ENCODE measurements at places on chromosomes 6 and 20.
A peak's percentile ranks its signal among the peaks of the same experiment; 100 is the strongest.

GRCh38 chr6:66103354-66103753, 396.3 kb upstream of the EYS start:
- DNase-seq, result no peak

DNA sequence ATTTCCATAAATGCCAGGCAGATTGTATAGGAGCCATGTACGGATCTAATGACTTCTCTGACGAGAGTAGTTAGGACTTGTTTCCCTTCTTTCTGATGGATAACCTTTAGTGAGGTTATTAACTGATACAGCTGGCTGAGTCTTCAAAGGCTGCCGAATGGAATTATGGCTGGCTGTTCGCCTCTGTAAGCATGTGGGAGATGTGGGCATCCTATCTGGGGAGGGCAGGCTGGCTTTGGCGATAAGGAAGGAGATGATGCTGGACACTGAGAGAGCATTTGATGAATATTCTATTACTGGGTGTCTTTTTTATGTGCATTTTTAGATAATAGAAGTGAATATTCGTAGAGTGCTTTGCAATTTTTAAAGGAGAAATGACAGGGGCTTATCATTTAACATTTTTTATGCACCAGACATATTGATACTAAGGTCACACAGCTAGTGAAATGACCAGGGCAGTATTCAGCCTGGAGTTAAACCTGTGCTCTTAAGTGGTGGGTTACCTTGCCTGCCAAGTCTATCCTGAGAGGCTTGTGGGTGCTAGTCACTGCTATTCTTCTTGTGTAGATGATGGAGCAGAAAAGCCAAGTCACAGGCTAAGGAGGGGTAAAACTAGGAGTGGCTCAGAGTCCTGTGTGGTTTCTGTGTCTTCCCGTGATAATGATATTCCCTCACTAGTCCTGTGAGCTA, 3.1 kb downstream of the PBOV1 start:
- DNase-seq, result no peak

DNA sequence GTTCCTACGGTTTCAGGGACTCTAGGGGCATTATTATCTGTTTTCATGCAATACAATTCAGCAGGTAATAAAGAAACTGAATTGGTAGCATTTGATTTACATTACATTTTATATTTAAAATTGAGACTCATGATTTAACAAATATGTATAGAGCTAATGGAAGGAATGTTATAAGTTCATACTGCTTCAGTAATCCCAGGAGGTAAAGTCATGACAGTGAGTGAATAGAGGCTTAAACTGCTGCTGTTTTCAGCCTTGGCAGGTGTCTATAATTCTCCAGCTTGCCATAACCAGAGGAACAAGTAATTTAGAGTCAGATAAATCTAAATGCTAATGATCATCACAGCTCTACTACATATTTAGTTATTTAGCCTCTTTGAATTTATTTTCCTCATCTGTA, 360.8 kb upstream of the MANEA start:
- no peak for DNase-seq

DNA sequence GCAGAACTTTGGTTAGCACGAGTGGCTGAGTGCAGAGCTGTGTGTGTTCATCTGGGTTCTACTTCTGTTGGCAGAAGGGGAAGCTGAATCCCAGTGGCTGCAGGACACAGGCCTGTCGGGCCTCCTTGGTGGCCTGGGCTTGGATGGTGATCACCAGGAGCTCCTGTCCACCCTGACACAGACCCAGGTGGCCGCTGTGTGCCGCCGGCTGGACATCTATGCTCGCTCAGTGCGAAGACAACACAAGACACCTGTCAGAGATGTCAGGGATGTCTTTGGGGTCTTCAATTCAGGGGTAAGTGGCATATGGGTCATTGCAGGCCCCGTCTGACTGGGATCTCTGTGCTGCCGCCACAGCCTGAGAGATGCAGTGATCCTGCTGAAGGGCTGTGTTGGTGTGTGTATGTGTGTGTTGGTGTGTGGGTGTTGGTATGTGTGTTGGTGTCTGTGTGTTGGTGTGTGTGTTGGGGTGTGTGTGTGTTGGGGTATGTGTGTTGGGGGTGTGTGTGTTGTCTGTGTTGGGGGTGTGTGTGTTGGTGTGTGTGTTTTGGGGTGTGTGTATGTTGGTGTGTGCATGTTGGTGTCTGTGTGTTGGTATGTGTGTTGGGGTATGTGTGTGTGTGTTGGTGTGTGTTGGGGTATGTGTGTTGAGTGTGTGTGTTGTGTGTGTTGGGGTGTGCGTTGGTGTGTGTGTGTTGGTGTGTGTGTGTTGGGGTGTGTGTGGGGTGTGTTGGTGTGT, 25.5 kb downstream of the ARHGAP40 start:
- DNase-seq, result no peak

DNA sequence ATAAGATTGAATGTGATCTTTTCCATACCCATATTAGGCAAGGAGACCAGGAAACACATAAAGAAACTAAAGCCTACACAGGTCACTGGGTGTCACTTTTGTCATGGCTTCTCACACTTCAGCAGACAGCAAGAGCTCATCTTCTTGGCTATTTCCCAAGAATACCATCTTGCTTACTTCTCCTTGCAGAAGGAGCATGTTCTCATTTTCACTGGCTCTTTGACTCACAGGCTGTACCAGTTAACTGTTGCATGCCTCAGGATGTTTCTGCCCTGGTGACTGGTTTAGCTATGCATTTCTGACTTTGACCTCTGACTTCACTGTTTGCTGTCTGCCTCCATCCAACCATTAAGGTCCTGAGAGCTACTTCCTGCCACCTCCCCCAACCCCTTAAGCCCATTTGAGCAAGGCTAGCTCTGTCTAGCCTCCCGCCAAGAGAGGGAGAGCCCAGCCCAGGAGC, 40.3 kb upstream of the OGFRL1 start:
- no peak for DNase-seq

GRCh38 chr6:21885532-21886114, 292.1 kb downstream of the SOX4 start:
- DNase-seq, result no peak

- DNase-seq, result peak; percentile 70
Observed at GRCh38 chr6:37029249-37029971, 24.0 kb downstream of the FGD2 start.

- no peak for DNase-seq
Observed at GRCh38 chr6:132733283-132733682, 19.4 kb upstream of the VNN1 start.

DNA sequence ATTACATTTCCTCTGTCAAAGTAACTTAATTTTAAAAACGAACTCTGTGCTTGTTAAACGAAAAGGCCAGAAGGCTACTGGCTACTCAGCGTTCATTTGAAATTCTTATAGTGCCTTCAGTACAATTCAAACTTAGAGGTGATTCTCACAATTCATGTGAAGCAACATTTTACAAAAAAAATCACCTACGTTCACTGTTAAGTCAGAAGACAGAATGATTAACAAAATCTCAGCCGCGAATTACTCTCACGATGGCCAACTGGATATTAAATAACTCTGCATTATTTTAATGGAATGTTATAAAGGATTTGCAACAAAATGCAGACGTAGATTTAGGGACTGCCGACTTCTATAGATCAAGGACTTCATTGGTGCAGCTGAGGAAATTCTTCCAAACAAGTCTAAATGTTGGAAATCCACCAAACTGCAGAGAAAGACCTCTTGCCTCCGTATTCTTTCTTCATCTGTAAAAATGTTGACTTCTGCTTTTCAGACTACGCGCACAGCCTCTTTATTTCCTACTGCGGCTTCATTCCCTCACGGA, 1.6 kb upstream of the QKI start:
- no peak for DNase-seq

- no peak for DNase-seq
Observed at GRCh38 chr20:11054266-11054993, 380.6 kb upstream of the JAG1 start.
